Stimulated activated CD8-positive, alpha-beta memory T cell treated with anti-CD3 and anti-CD28 coated beads, Interleukin-4, amount 100 ng/mL, for 1 hour (primary cell): ENCODE measurements at places on chromosomes 6 and 20.

GRCh38 chr6:139473231-139473701 lies 98.8 kb upstream of the CITED2 start:
- DNase-seq: no peak

DNA sequence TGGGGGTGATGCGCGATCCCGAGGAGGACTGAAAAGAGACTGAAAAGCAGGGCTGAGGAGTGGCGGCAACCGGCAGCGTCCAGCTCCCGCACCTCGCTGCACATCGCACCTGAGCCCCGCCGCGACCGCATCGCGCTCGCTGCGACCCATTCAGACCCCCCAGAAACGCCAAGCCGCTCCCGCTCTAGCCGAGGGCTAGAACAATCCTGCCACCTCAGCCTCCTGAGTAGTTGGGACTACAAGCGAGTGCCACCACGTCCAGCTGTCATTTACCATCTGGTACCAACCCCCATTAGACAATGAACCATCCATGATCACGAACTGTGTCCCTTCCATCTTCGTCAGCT lies 33.2 kb downstream of the HLA-A start:
- DNase-seq: no peak

GRCh38 chr6:112522587-112522986 lies 175.5 kb downstream of the RFPL4B start:
- no peak for DNase-seq

DNA sequence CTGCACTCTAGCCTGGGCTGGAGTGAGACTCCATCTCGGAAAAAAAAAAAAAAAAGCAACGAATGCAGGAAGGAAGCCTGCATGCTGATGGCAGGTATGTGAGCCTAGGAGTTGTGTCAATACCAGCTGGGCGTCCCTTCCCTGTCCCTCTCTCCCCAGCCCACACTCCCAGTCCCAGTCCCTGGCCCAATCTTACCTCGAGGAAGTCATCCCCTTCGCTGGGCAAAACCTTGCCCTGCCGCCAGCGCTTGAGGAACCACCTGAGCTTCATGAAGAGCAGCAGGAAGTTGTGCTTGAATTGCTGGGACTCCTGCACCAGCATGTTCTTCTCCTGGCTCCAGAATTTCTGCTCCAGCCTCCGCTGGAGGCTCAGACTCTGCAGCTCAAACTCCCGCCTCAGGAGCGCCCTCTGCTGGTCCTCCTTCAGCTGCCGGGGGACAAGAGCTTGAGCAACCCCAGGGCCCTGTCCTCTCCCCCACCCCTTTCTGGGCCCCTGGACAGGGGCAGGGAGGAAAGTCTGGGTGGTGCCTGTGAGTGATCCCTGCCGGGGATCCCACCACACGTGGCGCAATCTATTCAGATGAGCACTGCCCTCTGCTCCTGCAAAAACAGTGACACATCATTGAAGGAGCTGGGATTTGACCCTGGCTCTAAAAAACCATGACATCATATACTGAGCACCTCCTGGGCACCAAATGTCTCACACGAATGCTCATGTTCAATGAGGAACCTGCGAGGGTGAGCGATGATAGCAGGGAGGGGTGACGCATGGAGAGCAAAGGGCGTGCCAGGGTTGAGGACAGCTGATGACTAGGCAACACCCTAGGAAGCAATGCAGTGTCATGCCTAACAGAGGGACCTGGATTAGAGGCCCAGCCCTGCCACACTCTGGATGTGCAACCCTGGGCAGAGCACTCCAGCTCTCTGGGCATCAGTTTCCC lies 35.0 kb upstream of the DSN1 start:
- peak; percentile 38 for DNase-seq

DNA sequence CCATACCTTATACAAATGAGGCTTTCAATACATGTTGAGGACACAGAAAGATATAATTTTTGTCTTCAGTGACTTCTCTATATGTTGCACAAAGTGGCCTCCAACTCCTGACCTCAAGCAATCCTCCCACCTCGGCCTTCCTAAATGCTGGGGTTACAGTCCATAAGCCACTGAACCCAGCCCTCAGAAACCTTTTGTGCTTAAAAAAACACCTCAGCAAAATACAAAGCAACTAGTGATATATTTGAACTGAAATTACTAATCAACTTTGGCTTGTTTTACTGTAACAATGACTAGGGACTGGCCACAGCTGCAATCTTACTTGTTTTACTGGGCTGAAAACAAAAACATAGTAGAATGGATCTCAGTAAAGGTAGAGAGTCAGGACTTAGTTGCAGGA lies 3.2 kb upstream of the ZNF184 start:
- DNase-seq: no peak

DNA sequence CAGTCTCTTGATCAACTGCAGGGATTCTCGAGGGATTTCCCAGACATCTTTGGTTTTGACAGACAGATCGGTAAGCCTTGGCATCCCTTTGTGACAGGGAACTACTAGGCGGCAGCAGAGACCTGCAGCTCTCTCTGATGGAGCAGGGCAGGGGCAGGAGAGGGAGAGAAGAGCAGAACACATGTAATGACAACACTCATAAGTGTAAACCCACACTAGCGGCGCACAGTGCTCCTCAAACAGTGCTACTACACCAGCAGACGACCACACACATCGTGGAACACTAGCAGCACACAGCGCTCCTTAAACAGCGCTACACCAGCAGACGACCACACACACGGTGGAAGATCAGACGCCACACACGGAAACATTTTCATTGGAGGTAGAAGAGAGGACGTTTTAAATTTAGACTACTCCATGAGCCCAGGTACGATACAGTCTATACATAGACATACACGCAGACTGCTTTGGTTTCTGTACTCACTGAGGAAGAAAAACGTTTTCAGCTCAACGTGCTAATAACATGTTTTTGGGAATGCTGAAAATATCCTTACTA lies 94.5 kb upstream of the TRAF3IP2 start:
- no peak for DNase-seq

- no peak for DNase-seq
Observed at GRCh38 chr20:34861386-34862084, 11.1 kb downstream of the GGT7 start.

DNA sequence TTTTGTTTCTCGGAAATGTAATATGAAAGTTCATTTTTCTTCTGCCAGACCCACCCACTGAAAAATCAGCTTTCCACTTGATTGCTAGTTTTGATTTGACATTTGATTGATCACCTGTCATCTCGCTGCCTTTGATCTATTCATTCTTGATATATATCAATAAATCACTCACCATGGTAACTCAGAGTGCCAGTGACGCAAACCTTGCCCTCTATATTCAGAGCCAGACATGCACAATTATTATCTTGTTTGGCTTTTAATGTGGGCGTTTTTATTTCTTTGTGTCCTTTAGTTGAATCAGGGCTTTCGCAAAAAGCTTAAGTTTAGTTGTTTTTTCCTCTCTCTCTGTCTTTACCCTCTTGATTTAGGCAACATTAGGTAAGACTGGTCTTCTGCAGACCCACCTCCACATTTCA lies 2.0 kb downstream of the TSHZ2 start:
- DNase-seq: no peak

DNA sequence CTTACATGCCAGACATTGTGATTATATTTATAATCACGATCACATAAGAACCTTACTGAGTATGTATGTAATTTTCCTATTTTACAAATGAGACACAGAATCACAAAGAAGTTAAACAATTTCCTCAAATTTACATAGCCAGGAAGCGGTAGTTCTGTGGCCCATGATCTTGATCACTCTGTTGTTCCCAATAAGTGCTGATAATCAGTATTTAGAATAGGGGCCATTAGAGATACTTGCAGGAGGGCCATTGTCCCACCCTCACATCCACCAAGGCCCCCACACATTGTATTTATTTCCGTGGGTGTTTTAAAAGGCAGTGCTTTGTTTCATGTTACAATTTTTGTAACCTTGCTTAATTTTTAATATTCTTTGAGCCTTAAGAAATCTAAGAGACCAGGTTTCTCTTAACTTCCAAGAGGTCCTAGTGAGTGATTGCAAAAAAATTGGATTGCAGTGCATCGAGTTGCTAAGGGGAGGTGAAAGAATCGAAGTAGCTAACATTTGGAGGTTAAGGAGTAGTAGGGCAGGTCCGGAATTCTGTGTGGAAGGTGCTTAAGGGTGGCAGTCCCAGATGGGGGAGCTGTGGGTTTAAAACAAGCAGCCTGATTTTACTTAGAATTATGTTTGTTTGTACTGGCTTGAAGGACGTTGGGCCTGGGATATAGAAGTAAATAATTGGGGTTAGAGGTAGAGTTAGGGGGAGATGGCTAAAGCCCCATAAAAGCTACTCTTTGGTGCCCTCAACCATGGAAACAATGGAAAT lies 339.4 kb downstream of the CDKAL1 start:
- no peak for DNase-seq

DNA sequence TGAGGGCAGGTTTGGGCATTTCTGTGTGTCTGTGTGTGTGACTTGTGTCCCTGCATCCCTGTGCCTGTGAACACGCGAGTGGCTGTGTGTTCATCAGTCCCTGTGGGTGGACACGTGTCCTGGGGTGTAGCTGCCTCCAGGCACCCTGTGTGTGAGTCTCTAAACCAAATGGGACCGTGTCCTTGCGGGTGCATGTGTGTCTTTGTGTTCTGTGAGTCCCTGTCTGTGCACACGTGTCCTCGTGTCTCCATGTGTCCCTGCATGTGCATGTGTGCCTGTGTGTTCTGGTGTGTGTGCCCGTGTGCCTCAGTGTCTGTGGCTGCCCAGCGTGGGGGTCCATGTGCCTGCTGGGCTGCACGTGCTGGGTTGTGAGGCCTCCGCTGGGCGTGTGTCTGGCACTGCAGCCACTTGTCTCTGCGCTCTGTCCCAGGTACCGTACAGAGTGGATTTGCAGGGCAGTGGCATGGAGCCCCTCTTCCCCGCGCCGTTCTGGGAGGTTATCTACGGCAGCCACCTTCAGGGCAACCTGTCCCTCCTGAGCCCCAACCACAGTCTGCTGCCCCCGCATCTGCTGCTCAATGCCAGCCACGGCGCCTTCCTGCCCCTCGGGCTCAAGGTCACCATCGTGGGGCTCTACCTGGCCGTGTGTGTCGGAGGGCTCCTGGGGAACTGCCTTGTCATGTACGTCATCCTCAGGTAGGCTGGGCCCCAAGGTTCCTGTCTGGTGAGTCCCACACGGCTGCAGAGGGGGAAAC lies 8.2 kb upstream of the LKAAEAR1 start:
- DNase-seq: no peak

DNA sequence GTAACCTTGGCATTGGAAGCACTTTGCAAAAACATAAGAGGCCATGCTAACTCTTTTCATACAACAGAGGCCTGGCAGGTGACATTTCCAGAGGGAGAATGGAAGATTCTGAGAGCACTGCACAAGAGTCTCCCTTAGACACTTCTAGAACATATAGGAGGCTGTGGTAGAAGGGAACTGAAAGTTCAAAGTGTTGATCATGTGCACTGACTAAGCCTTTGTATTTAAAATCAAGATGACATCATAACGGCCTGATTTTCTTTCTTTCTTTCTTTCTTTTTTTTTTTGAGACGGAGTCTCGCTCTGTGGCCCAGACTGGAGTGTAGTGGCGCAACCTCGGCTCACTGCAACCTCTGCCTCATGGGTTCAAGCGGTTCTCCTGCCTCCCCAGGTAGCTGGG lies 26.8 kb upstream of the DNAAF9 start:
- no peak for DNase-seq

DNA sequence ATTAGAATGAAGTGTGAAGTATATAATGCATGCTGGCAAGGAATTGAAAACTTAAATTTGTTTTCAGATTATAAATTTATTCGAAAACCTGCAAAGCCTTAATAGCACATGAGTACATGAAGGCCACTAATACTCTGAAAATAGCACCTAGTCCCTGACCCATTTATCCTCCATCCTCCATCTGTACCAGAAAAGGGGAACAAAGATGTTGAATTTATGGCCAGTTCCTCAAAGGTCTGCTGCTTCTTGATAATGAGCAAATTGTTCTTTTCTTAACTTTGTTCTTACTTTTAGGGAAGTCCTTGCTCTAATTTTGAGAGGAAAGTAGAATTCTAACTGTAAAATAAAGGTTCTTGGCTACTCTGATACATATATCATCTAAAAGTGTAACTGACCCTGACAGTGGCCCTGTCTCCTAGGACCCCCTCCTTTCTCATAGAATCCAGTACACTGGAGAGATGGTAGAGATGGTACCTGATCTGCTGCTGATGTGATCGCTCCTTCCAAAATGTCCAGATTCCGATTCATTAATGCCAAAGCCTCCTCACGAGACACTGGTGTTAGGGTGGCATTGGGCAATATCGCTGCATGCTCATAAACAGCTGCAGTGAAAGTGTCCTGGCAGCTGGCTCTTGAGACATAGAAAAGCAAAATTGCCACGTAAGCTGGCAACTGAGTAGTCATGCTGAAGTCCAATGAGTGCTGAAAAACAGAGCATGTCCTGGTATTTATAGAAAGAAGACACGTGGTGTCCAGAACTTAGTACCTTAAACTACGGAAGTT lies at the start of gene VNN1:
Gene VNN1, minus strand, starts transcription at position 704 of the 783 bp plus-strand sequence. Its CDS starts 20 bp downstream, at position 684.
- DNase-seq: no peak

GRCh38 chr6:114581293-114581692 lies 238.5 kb upstream of the HS3ST5 start:
- DNase-seq: no peak

DNA sequence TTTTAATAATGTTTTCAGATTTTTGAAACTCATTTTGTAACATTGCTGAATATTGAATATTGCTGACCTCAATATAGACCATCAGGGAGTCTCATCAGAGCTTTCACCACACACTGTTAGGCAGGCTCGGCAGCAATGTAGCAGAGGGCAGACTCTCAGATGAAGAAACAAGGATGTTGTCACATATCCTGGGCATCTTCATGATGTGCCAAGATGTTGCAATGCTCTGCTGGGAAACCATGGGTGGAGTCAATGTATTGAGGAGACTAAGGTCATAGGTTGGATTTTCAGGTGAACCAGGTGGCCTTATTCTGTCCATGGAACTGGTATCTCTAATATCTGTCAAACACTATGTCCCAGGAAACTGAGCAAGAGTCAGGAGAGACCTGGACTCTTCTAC lies 27.3 kb downstream of the NR2E1 start:
- DNase-seq: no peak

DNA sequence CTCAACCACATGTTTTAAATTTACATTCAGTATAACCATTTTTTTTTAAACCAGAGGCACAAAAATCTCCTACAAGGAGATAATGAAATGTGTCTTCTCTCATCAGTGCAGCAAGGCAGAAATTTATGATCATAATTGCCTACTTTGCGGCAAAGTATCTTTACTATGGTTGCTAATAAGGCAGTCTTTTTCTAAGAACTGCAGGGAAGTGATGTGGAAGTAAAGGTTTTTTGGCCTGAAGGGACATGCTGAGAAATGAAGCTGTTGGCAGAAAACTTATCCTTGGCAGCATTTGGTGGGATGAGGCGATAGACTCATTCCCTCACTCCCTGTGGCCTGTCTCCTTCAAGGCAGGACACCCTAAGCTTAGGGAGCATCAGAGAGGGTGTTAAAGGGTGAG lies 48.7 kb downstream of the SCGN start:
- DNase-seq: no peak
